ENCODE measurements at places on chromosomes 6 and 20.

- no peak for DNase-seq
Measured at GRCh38 chr20:53100476-53100911, 128.3 kb downstream of the TSHZ2 start.

- DNase-seq = peak; percentile 41
Measured at GRCh38 chr6:158911746-158912480, 88.1 kb downstream of the RSPH3 start.

DNA sequence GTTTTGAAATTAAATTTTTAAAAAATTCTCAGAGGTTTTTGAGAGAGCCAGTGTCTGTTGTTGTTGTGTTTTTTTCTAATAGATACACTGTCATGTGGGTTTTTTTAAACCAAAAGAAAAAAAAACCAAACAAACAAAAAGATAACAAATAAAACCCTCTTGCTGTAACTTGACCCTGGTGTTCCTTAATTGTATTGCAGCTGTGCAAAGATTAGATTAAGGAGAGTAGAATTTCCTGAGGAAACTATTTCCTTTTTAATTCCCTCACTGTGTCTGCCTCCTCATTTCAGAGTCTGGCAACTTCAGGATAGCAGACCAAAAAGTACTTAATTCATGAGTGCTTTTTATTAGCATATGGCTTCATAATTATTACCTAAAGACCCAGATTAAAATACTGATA, 281.9 kb downstream of the EPM2A start:
- DNase-seq = no peak

- no peak for DNase-seq
Measured at GRCh38 chr6:76275746-76276145, 203.3 kb upstream of the IMPG1 start.

DNA sequence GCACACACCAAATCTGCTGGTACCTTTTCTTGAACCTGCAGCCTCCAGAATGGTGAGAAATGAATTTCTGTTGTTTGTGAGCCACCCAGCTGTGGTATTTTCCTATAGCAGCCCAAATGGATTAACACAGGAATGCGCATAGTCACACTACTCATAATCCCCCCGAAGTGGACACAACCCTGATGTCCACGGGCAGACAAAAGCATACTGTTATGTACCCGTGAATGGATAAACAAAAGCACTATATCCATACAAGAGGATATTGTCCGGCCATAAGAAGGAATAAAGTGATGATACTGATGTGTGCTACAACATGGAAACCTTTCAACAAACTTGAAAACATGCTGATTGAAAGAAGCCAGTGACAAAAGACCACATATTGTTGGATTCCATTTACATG, 25.1 kb upstream of the RPP40 start:
- no peak for DNase-seq

Measured in stimulated activated CD8-positive, alpha-beta memory T cell treated with anti-CD3 and anti-CD28 coated beads, Interleukin-15, amount 100 ng/mL, for 48 hours (primary cell).